ENCODE measurements at places on chromosomes 1 and 21.

DNA sequence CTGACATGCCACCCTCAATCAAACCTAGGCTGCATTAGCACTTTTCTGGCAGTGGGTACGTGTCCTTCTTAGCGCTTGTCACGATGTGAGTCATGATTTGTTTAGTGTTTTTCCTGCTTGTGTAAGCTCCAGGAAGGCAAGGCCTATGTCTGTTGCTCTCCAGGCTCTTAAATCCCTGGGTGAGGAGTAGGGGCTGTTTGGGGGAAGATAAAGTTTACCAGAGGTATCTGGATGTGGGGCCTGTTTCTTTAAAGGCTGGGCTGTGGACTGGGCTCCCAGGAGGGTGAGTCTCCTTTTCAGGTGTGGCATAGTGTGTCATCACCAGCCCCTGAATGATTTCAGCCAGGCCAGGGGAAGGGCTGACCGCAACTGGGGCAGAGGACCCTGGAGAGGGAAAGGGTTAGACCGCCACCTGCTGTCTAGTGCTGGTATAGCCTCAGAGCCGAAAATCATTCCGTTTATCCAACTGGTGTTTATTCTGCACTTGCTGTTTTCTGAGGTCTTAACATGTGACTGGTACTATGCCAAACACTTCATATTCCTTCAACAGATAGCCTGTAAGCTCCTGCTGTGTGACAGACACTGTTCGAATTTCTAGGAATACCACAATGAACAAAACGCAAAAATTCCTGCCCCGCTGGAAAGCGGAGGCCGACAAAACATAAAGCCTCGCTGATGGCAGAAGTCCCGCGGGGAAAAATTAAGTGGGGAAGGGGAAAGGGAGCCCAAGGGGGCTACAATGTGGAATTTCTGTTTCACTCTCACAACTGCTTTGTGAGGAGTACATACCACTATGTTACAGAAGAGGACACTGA, 9.7 kb downstream of the SERINC2 start:
- DNase-seq: no peak

GRCh38 chr1:64811131-64811530, 66.3 kb downstream of the RAVER2 start:
- no peak for DNase-seq

DNA sequence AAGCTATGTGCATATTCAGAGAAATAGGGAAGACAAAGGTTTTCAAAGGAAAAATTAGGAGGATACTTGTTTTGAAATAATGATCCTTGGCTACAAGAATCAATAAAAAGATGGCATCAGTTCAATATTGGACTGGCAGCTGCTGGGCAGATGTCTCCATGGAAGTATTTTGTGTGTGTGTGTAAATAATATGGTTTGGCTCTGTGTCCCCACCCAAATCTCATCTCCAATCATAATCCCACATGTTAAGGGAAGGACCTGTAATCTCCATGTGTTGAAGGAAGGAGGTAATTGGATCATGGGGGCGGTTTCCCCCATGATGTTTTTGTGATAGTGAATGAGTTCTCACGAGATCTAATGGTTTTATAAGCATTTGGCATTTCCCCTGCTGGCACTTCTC, 40.4 kb upstream of the LRRC7 start:
- no peak for DNase-seq

GRCh38 chr1:185837711-185838110, 103.5 kb downstream of the HMCN1 start:
- no peak for DNase-seq
